Activated naive CD8-positive, alpha-beta T cell treated with anti-CD3 and anti-CD28 coated beads, Interleukin-2, amount 10 ng/mL, durations not matched to agents 7 days and 5 days (primary cell): ENCODE measurements at places on chromosomes 6 and 20.

DNA sequence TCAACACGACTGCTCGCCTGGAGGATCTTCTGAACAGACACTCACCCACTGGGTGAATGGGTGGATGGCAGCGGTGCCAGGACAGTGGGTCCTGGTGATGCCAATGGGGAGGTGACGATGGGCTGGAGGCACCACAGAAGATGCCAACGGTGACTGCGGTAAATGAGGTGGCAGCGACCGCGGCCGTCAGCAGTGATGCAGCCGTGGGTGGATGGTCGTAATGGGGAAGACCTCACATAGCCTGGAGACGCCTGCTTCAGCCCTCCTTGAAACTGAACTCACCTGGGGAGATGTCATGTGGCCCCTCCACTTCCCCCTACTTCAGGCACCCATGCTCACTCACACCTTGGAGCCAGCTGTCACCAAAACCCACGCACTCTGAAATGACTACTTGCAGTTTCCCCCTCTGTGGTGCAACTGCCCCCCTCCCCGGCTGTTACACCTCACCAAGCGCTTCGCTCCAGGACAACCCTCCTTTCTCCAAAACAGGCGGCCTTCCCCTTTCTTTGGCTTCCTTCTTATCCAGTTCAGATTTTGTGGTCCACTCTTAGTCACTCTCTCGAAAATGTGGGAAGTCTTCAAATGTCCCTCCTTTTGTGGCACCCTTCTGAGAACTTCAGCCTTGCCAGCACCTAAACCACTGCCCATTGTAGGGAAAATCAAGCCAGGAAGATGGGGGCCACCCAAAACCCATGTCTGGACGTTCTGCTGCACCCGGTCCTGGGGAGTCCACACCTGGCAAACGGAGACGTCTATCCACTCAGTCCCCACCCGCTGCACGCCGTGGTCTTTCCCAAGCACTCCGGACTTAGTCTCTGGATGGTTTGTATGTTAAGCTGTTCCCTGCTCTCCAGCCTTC is 10.4 kb upstream of the ABHD16B start:
- no peak for DNase-seq
- no peak overlapping the region for H3K27ac ChIP-seq
- peaks cover 7% of the 10 kb centered on the region for H3K27me3 ChIP-seq
- no peaks in the 10 kb centered on the region for H3K36me3 ChIP-seq
- H3K4me1 ChIP-seq: peaks cover 13% of the 10 kb centered on the region
- H3K4me3 ChIP-seq: no peak overlapping the region

DNA sequence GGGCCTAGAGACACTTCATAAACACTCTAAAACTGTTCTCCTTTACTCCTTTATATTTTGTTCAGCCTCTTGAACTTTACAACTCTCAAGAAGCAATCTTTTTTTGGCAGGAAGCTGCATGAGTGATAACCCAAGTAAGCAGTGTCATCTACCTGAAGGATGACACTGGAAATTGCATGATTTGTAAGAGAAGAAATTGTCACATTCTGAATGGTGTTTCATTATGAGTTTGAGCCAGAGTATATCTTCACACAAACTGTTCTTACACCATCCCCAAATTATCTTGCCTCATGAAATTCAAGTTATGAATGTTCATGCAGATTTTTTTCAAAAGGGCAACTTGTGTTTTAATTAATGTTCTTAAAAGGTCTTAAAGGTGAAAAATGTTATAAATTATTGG is 799.3 kb downstream of the TBC1D32 start:
- no peak overlapping the region for H3K27ac ChIP-seq
- no peak for DNase-seq
- H3K36me3 ChIP-seq: no peaks in the 10 kb centered on the region

DNA sequence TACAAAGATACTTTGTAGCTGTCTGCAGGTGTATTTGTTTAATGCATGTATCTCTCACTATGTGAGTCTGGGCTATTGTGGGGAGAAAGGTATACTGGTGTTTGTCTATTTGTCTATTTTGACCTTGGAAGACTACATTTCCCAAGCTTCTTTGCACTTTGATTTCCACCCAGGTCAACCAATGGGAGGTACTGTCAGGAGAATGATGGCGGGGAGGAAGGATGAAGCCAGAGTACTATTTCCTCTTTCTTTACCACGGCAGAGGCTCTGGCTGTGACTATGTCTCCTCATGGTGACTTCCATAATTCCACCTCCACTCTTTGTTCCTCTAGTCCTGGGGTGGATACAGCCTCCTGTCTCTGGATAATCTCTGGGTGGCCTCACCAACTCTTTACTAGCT is 23.1 kb downstream of the LBP start:
- H3K27me3 ChIP-seq: peaks cover 10% of the 10 kb centered on the region
- H3K27ac ChIP-seq: no peak overlapping the region

- H3K36me3 ChIP-seq: peaks cover 2% of the 10 kb centered on the region
- H3K4me3 ChIP-seq: no peak overlapping the region
- peaks cover 2% of the 10 kb centered on the region for H3K27me3 ChIP-seq
- no peak overlapping the region for H3K27ac ChIP-seq
- DNase-seq: no peak
These were observed 35.1 kb upstream of the TSPYL1 start for GRCh38 chr6:116314878-116315277.

DNA sequence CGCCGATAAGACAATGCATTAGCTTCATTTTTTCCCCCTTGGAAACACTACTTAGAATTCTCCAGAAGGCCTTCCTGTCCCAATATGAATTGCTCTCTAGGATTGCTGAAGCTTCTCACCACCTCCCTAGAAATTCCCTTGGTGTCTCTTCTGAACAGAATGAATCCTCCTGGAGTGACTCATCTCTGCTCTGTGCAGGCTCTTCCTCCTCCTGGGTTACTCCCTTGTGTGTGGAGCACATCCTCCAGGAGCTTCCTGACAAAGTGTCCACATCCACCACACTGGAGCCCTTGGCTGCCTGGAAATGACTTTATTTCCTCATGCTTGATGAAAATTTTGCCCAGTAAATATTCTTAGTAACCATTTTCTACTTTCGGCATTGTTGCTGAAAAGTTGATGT is 54.4 kb downstream of the DTNBP1 start:
- DNase-seq: no peak
- peaks cover 9% of the 10 kb centered on the region for H3K36me3 ChIP-seq
- H3K27me3 ChIP-seq: no peaks in the 10 kb centered on the region
- H3K4me3 ChIP-seq: no peak overlapping the region
- peaks cover 11% of the 10 kb centered on the region for H3K4me1 ChIP-seq

DNA sequence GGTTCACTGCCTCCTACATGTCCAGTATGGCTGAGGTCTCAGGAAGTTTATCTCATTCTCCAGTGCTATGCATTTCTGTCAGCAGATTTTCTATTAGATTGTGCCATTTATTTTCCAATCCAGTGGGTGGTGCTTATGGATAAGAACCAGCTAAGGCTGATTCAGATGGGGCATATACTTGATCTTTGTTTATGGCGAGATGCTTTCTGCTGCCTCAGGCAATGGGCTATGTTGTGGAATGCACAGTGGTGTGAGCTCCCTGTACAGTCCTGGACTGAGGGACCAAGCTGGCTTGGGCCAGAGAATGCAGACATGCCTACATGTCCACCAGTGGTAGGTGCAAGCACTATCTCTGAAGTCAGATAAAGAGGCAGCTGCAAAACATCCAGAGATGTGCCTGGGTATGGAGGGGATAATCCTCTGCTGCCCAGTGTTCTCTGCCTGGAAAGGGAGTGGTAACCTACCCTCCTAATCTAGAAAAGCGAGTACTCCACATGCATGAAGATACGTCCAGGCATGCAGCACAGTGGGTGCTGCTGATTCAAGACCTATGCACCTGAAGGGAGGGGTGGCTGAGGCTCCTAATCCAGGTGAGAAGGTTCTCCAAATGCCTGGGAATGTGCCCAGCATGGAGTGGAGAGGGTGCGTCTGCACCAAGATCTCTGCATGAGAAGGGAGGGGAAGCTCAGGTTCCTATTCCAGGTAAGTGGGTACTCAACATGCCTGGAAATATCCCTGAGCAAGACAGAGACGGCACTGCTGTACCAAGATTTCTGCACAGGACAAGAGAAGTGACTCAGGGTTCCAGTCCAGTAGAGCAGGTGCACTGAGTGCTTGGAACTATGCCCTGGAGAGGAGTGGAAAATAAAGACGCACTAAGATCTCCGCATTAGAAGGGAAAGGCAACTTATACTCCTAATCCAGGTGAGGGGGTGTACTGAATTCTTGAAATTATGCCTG is 9.4 kb downstream of the CST4 start:
- H3K4me1 ChIP-seq: no peaks in the 10 kb centered on the region
- H3K27ac ChIP-seq: no peak overlapping the region
- H3K27me3 ChIP-seq: peaks cover 16% of the 10 kb centered on the region
- no peaks in the 10 kb centered on the region for H3K36me3 ChIP-seq
- no peak for DNase-seq

DNA sequence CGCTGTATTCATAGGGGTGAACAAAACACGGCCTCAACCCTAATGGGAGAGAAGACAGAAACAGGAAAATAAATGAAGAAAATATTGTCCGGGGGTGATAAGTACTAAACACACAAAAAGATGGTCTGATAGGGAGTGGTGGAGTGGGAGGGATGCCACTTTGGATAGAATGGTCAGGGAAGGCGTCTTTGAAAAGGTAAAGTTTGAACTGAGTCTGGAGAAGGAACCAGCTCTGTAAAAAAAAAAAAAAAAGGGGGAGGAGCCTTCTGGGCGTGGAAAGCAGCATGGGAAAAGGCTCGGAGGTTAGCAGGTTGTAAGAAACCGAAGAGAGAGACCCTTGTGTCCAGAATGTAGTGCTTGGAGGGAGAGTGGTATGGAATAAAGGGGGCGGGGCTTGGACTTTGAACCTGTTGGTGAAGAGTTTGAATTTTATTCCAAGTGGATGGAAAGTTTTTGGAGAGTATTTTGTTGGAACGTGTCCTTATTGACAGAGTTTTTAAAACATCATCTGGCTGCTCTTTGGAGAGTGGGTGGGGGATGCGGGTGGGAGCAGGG is 1.8 kb downstream of the CHMP4B start:
- DNase-seq: no peak
- H3K27ac ChIP-seq: peak overlapping the region; percentile 94
- no peaks in the 10 kb centered on the region for H3K27me3 ChIP-seq
- peak overlapping the region; percentile 97 for H3K4me3 ChIP-seq
- peaks cover 26% of the 10 kb centered on the region for H3K36me3 ChIP-seq

GRCh38 chr6:12363651-12364381 is 73.7 kb downstream of the EDN1 start:
- peaks cover 7% of the 10 kb centered on the region for H3K27me3 ChIP-seq
- no peaks in the 10 kb centered on the region for H3K4me1 ChIP-seq
- H3K36me3 ChIP-seq: no peaks in the 10 kb centered on the region
- no peak overlapping the region for H3K27ac ChIP-seq
- no peak for DNase-seq

GRCh38 chr6:17042422-17043147 is 59.3 kb upstream of the STMND1 start:
- no peak for DNase-seq
- no peak overlapping the region for H3K27ac ChIP-seq
- H3K4me1 ChIP-seq: no peaks in the 10 kb centered on the region
- H3K27me3 ChIP-seq: peaks cover 10% of the 10 kb centered on the region
- no peaks in the 10 kb centered on the region for H3K36me3 ChIP-seq
- no peak overlapping the region for H3K4me3 ChIP-seq

DNA sequence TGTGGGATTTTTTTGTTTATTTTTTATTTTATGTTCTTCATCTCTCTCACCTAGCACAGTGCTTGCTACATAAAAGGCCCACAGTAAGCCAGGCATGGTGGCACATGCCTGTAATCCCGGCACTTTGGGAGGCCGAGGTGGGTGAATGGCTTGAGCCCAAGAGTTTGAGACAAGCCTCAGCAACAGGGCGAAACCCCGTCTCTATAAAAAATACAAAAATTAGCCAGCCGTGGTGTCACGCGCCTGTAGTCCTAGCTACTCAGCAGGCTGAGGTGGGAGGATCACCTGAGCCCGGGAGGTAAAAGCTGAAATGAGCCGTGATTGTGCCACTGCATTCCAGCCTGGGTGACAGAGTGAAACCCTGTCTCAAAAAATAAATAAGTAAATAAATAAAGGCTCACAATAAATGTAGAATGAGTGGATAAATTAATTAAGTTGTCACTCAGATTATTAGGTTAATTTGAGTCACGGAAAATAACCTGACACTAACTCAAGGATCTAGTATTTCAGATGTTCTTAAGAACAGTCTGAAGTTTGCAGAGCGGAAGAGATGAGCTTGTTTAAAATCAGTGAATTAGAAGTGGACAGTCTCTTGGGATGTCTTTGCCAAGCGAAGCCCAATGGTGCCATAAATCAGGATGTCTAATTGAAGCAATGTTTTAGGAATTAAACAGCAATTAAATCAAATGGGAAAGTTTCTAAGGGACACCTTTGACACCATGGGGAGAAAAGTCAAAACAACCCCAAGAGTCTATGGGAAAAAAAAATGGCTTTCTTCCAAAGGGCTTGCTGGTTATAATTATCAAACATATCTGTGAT is 214.4 kb downstream of the ZNF217 start:
- no peak for DNase-seq
- no peaks in the 10 kb centered on the region for H3K4me1 ChIP-seq
- no peak overlapping the region for H3K4me3 ChIP-seq
- H3K36me3 ChIP-seq: no peaks in the 10 kb centered on the region

DNA sequence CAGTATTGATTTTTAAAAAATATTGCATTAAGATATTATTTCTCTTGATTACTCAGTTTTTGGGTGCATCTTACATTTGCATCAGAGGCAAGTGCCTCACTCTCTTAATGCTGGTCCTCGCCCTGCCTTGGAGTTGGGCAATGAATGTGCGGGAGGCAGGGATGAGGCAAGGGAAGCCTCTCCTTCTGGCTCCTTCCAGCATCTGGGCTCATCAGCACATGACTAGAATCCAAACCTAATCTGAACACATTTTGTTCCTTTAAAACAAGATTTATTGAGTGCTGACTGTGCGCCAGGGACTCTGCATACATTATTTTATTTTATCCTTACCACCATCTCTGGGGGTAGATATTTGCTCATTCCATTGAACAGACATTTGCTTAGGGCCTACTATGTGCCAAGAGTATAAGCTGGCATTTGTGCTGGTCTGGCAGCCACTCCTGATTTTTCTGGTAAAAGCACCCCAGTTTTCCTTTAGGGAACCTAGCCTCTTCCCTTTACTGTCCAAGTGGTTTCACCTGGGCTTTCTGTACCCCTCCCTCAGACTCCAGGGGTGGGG is 71.9 kb upstream of the ZNFX1 start:
- H3K36me3 ChIP-seq: no peaks in the 10 kb centered on the region
- peaks cover 17% of the 10 kb centered on the region for H3K27me3 ChIP-seq
- no peak overlapping the region for H3K27ac ChIP-seq
- H3K4me1 ChIP-seq: peaks cover 2% of the 10 kb centered on the region
- DNase-seq: no peak
- H3K4me3 ChIP-seq: no peak overlapping the region

- no peak for DNase-seq
- H3K36me3 ChIP-seq: no peaks in the 10 kb centered on the region
- no peaks in the 10 kb centered on the region for H3K27me3 ChIP-seq
- no peaks in the 10 kb centered on the region for H3K4me1 ChIP-seq
These were observed 627.5 kb downstream of the COL12A1 start for GRCh38 chr6:74578339-74578738.
